ENCODE measurements at places on chromosomes 1 and 21. TPM values are rescaled to one million over a fixed set of nuclear protein-coding genes. Genes with fewer than 3 reads are reported as not detected.

- DNase-seq = no peak
Measured at GRCh38 chr1:201633297-201633696, 94.4 kb downstream of the NAV1 start.

DNA sequence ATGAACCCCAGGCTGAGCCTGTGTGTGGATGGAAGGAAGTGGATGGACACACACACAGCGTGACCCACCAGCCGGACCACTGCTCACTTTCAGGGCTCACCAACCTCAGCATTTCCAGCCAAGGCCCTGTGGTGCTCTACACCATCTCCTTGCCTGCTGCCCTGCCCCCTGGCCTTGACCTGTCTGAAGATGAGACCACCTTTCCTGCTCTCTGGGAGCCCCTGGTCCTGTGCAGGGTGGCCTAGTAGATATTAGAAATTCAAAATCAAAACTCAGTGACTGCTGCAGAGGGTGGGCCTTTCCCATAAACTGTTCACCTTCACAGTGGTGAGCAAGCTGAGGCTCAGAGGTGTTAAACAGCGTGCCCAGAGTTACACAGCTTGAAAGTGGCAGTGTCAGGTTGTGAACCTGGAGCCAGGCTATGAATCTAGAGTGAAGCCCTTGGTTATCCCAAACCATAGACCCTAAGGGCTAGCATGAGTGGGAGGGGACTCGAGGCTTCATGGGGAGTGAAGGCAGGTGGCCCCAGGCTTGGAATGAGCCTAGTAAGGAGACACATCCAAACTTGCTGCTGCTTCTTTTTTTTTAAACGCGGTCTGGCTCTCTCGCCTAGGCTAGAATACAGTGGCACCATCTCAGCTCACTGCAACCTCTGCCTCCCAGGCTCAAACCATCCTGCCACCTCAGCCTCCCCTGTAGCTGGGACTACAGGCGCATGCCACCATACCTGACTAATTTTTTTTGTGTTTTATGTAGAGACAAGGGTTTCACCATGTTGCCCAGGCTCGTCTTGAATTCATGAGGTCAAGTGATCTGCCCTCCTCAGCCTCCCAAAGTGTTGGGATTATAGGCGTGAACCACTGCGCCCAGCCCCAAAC lies 41.5 kb downstream of the MAN1C1 start:
- no peak for DNase-seq

Gene MTMR11
- 28.8 TPM for polyA plus RNA-seq

Gene CAP1
- 196 TPM for polyA plus RNA-seq

Gene CELA3A
- polyA plus RNA-seq = not detected

DNA sequence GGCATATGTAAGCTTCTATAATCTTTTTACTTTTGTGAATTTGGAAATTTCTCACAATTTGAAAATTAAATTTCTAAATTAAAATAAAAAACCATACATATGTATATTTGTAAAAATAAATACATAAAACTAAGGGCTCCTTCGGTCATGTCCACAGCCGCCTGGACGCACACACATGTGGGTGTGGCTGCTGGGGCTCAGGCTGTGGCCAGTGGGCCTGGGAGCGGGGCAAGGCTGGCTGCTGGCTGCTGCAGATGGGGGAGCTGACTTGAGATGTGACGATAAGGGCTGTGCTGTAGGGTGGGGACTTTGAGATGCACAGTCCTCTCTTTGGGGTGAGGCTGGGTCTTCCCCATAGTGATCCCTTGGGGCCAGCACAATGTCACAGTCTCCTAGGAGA lies 4.8 kb downstream of the RER1 start:
- no peak for DNase-seq

DNA sequence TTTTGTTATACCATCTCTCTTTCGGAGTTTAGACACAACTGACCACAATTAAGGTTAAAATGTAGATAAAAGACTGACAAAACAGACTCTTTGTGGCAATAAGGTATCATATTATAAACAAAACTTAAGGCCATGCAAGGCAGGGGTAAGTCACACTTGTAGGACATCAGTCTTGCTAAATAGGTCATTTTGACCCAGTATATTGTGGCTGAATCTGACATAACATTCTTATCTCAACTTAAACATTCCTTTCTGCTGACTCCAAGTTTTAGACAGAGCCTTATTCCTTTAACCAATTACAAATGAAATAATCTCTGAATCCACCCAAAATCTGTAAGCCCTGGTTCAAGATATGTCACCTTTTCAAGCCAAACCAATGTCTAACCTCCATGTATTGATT lies 733.4 kb upstream of the B3GALT2 start:
- DNase-seq = no peak

- no peak for DNase-seq
Measured at GRCh38 chr1:55813618-55814017, 598.5 kb upstream of the USP24 start.

DNA sequence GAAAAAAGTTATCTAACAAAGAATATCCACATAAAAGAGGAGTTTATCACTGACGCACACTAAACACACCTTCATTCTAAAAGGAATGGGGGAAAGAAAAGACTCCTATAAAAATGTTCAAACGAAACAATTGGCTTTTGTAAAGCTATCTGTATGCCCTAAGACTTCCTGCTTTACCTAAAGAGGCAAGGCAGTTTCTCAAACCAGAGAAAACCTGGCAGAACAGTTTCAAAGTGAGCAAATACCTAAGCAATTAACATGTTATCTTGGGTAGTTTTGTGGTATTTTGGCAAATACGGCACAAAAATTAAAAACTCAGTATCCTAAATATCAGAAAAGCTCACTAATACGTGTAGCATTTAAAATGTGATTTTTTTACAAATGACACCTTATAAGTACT lies 1.9 kb downstream of the PUM1 start:
- no peak for DNase-seq

Gene AGTRAP
- 43.6 TPM for polyA plus RNA-seq

Gene GPR25
- not detected for polyA plus RNA-seq

Gene TMOD4
- polyA plus RNA-seq = 0.96 TPM

DNA sequence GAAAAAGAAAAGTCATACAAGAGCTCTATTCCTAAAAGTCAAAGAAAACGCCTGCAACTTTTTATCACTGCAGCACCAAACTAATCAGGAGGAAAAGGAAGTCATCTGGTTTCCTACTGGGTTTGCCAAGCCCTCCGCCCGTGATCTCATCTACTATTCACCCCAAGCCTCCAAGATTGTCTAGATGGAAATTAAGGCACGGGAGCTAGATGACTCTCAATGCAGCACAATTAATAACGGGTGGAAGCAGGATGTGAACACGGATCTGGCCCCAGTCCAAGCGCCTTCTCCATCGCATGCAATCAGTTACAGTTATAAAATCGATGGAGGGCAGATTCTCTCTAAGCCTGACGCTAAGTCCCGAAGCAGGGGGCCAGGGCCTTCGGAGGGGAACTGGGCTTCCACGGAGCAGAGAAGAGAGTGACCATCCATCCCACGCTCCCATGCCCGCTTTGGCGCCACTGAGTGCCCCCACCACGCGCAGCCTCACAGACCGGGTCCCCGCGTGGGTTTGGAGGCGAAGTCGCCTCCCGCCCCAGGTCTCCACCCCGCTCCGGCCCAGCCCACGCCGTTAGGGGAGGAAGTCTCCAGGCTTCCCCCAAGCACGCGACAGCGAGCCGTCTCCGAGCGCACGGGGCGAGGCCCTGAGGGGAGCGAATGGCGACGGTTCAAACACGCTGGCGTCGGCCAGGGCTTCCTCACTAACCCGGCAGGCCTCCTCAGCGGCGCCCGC lies 1.8 kb downstream of the HSF2BP start:
- DNase-seq = no peak

DNA sequence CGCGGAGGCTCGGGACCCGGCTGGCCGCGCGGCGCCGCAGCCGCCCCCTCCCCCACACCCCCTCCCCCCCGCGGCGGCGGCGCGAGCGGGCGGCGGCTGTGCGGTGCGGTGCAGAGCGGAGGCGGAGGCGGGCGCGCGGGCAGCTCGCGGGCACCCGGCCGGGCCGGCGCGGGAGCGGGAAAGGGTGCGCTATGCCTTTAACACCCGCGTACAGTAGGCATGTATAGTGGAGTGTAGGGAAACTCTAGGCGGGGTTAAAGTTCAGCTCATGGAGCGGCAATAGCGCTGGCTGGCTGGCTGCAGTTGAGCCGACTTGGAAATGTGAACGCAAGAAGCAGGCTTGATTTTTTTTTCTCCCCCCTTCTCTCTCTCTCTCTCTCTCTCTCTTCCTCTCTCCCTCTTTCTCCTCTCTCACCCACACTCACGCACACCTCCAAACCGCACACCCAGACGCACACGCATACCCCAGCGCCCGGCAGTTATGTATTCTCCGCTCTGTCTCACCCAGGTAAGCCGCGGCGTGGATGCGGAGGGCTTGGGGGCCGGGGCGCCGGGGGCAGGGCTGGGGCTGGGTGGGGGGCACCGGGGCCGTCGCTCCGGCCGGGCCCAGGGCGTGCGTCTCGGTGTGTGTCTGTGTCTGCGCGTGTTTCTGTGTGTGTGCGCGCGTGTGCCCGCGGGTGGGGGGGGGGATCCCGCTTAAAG lies at the start of gene NFIA:
Gene NFIA, plus strand, starts transcription at position 251 of the 702 bp plus-strand sequence.
- peak; percentile 49 for DNase-seq

DNA sequence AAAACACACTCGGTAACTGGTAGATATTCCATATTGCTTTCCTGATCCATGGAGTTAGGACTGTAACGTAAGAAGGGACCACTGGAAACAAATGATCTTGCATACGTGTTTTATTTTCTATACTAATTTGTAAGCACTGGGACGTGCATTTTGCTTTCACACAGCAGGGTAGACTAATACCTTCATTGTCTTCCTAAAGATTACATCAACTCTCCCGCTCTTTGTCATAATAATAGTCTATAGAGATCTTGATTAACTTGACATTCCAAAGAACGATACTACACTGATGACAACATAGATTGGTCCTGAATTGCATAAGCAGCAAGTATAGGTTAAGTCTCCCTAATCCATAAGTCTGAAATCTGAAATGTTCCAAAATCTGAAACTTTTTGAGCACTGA lies 166.5 kb downstream of the FAF1 start:
- no peak for DNase-seq

GRCh38 chr1:31811605-31812004 lies 4.2 kb downstream of the SPOCD1 start:
- DNase-seq = peak; percentile 45

- DNase-seq = no peak
Measured at GRCh38 chr1:221315330-221315729, 426.6 kb downstream of the DUSP10 start.

Gene FAM72D
- 4.7 TPM for polyA plus RNA-seq

Gene VASH2
- 28.0 TPM for polyA plus RNA-seq

DNA sequence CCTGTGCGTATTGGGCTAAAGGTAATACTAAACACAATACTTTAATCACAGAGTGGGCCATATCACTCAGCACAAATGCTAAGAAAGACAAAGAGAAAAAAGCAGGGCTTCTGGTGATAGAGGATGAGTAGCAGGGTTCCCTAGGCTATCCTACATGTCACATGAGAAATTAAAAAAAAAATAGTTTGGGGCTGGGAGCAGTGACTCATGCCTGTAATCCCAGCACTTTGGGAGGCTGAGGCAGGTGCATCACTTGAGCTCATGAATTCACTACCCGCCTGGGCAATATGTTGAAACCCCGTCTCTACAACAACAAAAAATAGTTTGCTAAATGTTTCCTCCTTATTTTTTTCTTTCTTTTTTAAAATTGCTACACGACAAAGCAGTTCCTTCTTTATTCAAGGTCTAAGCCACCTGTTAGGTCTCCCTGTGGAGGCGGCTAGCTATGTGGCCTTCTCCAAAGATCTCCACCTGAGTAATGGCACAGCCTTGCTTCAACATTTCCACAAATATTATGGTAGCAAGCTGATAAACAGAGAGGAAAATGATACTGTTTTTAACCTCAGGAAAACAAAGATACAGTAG lies 1.5 kb downstream of the ENSA start:
- no peak for DNase-seq

DNA sequence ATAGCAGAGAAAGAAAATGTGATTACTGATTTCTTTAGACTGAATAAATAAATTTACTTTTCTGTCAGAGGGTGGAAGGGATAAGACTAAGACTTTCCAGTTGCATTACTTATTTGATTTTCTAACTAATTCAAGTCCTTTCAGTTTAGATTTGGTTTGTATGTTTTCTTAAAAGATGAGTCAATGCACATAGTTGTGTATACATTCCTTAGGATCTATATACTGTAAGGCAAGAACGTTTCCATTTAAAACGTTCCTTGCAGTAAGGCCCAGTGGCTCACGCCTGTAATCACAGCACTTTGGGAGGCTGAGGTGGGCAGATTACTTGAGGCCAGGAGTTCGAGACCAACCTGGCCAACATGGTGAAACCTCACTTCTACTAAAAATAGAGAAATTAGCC lies 14.5 kb upstream of the SERTAD4 start:
- no peak for DNase-seq

Gene CAMK2N1
- 84.8 TPM for polyA plus RNA-seq

Gene ATP1A4
- not detected for polyA plus RNA-seq

DNA sequence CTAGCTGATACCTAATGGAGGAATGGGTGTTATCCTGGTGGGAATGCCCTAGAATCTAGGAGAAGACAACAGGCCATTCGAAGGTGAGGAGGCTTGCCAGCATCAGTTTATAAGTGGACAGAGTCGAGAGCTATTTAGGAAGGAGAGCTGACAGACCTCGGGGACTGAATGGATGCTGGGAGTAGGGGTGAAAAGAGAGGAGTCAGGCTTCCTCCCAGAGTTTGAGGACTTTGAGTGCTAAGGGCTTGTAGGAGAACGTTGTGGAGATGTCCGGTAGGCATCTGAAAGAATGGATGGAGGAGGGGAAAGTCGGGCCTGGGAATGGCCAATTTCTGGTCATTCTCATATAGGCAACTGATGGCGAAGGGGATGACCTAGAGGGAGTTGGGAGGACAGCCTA lies 155.1 kb downstream of the DYRK1A start:
- no peak for DNase-seq

DNA sequence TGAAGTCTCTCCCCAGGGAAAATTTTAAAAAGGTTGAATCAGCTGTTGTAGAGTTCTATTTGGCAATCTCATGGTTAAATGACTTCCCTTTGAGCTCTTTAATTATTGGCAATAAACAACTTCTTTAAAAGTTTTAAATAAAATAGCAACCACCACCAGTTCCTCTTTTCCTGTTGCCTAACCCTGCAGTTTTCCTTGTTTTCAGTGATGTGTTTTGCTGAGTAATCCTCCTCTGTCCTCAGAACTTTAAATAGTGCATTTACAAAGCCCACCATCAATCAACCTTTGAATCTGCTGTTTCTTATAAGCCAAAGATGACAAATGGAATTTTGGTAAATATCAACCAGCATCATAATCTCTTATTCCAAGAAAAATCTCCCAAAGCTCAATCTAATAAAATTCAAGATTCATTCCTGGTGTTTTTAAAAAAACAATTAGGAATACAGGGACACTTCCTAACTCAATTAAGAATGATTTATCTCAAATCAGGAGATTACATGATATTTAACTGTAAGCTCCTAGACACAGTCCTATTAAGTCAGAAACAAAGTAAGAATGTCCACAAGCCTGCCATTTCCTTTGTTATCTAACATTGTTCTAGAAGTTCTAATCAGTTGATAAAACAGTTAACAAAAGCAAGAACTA lies 14.8 kb downstream of the AVPR1B start:
- DNase-seq = no peak

- no peak for DNase-seq
Measured at GRCh38 chr1:22860414-22860800, 112.3 kb downstream of the LACTBL1 start.

Gene OPTC
- not detected for polyA plus RNA-seq

GRCh38 chr1:100249155-100249536 lies 488 bp downstream of the DBT start:
- no peak for DNase-seq

- no peak for DNase-seq
Measured at GRCh38 chr1:222767152-222767571, 30.2 kb downstream of the FAM177B start.

Gene DCDC2B
- 0.62 TPM for polyA plus RNA-seq

All from right renal pelvis (tissue), 4 donors.